NCI-H187 (cell line): ENCODE measurements at places on chromosomes 4 and X.

- no peak for DNase-seq
These were observed 86.8 kb downstream of the PDGFRA start for GRCh38 chr4:54315561-54316538.

DNA sequence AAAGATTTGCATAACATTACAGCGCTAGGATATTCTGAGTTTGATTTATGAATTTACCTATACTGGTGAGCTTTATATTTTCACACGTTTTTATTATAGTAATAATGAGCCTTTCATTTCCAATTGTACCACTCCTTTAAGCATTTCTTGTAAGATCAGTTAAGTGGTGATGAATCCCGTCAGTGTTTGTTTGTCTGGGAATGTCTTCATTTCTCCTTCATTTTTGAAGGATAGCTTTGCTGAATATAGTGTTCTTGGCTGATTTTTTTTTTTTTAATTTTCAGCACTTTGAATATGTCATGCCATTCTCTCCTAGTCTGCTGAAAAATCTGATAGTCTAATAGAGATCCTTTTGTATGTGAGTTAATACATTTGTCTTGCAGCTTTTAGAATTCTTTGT is 70.1 kb downstream of the IL15 start:
- DNase-seq: no peak

DNA sequence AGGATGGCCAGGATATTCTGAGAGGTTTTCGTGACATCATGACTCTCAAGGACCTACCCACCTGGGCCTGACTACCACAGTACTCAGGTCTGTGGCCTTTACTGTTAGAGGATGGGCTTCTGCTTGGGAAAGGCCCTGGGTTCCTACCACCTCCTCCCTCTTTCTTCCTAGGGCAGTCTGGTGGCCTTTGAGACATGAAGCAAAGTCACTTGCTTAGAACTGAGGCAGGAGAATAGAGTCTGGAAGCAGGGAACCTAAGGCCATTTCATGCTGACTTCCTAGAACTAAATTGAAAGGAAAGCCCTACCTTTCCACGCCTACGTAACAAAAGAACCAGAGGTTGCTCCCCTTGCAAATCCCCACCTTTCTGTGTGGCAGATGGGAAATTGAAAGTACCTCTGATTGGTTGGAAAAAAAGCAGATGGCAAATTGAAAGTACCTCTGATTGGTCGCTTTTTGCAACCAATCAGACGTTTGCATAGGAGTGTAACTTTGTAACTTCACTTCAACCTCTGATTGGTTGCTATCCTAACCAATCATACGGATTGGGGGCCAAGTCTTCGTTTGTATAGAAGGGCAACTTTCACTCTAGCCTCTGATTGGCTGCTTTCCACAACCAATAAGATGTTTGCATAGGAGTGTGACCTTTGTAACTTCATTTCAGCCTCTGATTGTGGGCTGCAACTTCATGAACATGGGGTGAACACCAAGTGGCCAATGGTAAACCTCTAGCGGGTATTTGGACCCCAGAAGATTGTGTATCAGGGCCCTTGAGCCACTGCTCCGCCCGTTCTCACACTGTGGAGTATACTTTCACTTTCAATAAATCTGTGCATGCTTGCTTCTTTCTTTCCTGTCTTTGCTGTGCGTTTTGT is 9.9 kb upstream of the AKAP14 start:
- DNase-seq: no peak

DNA sequence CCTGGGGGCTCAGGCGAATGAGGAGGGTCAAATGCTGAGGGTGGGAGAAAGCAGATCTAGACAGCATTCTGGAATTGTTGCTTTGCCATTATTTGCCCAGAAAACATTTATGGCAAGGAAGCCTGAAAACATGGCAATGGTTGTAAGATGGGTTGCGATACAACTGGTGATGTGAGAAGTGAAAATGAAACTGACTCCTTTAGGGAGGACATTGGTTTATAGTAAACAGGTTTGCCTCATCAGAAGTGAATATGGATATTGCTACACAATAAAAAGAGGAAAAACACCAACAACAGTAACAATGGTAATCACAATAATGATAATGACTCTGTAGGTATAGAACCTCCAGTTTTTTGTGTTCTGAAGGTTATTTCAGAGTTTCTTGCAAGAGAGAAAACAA is 107.0 kb upstream of the TBC1D9 start:
- no peak for DNase-seq

DNA sequence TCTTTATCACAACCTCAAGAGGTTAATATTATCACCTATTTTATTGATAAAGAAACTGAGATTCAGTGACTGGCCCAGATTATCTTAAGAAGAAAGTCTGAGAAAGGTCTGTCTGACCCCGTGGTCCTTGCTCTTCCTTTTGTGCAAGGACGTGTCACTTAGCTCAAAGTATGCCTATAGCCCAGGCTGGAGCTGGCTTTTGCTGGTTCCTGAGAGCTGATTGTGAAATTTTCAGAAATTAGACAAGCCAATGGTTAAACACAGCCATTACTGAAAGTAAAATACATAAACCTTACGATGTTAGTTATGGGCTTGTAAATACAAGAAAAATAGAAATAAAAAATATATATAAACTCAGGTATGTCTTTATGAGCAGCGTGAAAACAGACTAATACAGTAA is 70.1 kb downstream of the CHRNA9 start:
- DNase-seq: no peak

GRCh38 chrX:39249999-39250398 is 448.7 kb downstream of the MID1IP1 start:
- no peak for DNase-seq
